Thyroid gland (tissue), 4 donors: ENCODE measurements at places on chromosomes 5 and 9. TPM values are rescaled to one million over a fixed set of nuclear protein-coding genes. Genes with fewer than 3 reads are reported as not detected.

GRCh38 chr5:82717738-82718137 lies 359.5 kb downstream of the TMEM167A start:
- H3K4me3 ChIP-seq, result no peak overlapping the region
- no peaks in the 10 kb centered on the region for H3K27me3 ChIP-seq
- no peaks in the 10 kb centered on the region for H3K36me3 ChIP-seq
- DNase-seq, result no peak

- no peak for DNase-seq
- H3K27me3 ChIP-seq, result no peaks in the 10 kb centered on the region
- no peak overlapping the region for H3K4me3 ChIP-seq
- H3K4me1 ChIP-seq, result no peaks in the 10 kb centered on the region
- H3K27ac ChIP-seq, result no peak overlapping the region
- no peaks in the 10 kb centered on the region for H3K36me3 ChIP-seq
These were observed 124.7 kb upstream of the FTMT start for GRCh38 chr5:121726991-121727390.

GRCh38 chr9:133709015-133709611 lies 29.0 kb downstream of the SARDH start:
- peaks cover 5% of the 10 kb centered on the region for H3K4me1 ChIP-seq
- H3K27ac ChIP-seq, result no peak overlapping the region
- H3K27me3 ChIP-seq, result no peaks in the 10 kb centered on the region
- peak; percentile 78 for DNase-seq
- H3K36me3 ChIP-seq, result no peaks in the 10 kb centered on the region

DNA sequence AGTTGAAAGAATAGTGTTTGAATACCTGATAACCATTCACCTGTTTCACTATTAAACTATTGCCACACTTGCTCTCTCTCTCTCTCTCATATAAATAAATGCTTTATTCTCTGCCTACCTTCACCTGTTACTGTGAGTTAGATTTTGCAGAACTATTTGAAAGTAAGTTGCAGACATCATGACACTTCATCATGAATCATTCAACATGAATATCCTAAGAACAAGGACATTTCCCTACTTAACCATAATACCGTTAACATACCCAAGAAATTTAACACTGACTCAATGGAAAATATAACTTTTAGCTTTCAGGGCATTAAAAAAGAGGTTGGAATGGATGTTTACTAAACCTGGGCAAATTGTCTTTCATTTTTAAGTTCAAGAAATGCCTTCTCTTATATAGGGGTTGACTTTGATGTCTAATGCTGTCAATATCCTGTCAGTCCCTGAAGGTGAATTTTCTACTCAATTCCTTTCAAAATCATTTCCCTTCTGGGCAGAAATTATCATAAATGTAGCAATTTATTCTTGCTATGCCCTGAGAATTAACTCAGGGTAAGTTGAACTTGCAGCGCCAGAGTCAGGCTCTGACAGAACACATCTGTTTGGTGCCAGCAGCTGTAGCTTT lies 582.6 kb upstream of the TLE4 start:
- no peaks in the 10 kb centered on the region for H3K27me3 ChIP-seq
- no peaks in the 10 kb centered on the region for H3K4me1 ChIP-seq
- H3K27ac ChIP-seq, result no peak overlapping the region
- DNase-seq, result no peak

DNA sequence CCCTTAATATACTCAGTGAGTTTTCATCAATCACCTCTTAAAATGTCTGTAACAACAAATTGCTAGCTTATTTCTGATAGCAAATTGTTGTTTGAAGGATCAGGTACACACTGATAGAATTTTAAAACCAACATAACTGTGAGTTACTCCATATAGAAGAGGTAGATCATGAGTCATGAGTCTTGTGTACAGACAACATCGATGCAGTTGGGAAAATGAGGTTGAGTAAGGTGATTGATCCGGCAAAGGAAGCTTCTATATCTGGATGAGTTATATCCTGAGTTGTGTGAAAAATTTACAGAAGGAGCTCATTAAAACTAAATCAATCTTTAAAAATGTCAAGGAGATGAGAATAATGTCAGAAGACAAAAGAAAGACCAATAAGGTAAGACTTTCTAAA lies 604.6 kb upstream of the RGMB start:
- DNase-seq, result no peak
- H3K27ac ChIP-seq, result no peak overlapping the region
- no peaks in the 10 kb centered on the region for H3K36me3 ChIP-seq
- H3K4me1 ChIP-seq, result no peaks in the 10 kb centered on the region

DNA sequence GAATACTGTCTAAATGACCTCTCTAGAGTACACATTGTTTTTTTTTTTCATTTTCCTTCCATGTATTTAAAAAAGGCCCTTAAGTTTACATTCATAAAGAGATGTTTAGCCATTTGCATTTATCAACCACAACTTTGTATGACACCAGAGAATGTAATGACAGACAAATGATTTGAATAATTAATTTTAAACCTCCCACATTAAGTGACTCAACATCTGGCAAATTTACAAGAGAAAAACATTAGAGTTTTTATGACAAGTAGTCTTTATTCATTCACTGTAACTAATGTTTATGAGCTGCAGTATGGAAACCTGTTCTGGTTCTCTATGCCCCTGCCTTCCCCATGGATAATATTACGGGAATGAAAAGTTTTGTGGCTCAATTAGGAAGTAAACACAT lies 1093.8 kb upstream of the CDH9 start:
- H3K27me3 ChIP-seq, result no peaks in the 10 kb centered on the region
- H3K4me1 ChIP-seq, result no peaks in the 10 kb centered on the region
- no peak for DNase-seq
- H3K36me3 ChIP-seq, result no peaks in the 10 kb centered on the region
- no peak overlapping the region for H3K4me3 ChIP-seq

SLC25A48 gene
- total RNA-seq, result 0.33 TPM

DNA sequence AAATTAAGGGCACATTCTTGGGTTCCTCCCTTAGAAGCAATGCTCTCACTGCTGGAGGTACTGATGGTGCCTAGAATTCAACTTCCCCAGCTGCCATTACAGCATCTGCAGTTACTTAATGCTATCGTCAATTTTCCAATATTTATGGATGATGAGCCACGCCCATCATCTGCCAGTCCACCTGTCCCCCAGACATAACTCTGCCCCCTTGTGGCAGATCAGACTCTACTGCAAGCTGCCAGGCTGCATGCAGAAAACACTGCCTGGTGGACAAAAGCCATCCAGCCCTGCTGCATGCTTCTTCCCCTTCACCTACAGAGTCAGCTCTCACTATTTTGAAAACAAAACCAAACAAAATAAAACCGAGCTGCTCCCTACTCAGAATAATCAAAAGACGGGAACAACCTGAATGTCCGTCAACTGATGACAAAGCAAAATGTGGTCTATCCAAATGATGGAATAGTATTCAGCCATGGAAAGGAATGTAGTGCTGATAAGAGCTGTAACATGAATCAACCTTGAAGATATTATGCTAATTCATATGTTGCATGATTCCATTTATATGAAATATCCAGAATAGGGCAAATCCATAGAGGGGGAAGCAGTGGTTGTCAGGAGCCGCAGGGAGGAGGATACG lies 66.4 kb downstream of the RETREG1 start:
- H3K27me3 ChIP-seq, result no peaks in the 10 kb centered on the region
- peaks cover 15% of the 10 kb centered on the region for H3K4me1 ChIP-seq
- no peak overlapping the region for H3K4me3 ChIP-seq
- no peaks in the 10 kb centered on the region for H3K36me3 ChIP-seq
